ENCODE measurements at places on chromosomes 5 and 9.

DNA sequence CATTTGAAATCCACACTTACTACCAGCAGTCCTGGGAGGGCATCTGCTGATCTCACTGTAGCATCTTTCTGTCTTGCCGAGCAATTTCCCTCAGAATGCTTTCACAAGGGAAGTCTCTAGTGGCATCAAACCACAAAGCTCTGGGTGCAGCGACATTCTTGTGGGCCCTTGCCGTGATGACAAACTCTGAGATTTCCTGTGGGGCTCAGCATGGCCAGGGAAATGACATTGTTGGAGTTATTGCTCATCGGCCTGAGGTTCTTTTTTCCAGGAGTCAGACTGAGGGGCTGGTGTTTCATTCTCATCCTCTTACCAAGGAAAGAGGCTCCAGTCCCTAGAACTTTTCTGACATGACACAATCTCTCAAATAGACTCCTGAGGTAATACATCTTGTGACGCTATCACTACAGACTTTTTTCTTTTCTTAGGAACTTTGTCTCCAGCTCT lies 51.4 kb downstream of the PFDN1 start:
- DNase-seq, result peak; percentile 66

DNA sequence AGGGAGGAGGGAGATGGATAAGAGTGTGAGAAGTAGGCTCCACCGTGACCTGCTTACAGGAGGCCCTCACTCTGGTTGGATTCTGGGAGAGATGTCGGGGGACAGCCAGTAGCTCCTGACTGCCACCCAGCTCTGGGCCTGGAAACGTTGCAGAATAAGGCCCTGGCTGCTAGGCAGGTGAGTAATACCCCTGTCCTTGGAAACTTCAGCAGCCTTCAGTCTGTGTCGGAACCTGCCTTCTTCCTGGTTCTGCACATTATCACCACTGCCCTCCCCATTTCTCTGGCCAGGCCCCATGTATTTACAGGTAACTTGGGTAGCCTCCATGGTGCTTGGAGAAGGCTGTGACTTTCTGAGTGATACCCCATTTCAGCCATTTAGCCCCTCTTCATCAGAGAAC lies 26.8 kb downstream of the FAXDC2 start:
- DNase-seq, result no peak

DNA sequence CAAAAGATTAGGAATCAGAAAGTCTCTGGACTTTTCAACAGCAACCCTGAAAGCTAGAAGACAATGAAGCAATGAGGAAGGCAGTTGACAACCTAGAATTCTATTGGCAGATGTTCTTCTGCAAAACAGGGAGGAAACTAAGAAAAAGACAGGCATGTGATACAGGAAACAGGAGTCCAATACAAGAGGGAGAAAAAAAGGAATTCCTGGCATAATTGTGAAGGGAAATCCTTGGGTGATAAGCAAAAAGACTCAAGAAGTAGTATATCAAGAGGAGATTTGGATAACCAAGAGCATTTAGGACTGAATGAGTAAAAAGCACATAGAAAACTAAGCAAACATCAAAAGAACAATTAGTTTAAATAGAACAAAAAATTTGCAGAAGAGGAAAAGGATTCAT lies 58.6 kb downstream of the LPAR1 start:
- DNase-seq, result no peak

DNA sequence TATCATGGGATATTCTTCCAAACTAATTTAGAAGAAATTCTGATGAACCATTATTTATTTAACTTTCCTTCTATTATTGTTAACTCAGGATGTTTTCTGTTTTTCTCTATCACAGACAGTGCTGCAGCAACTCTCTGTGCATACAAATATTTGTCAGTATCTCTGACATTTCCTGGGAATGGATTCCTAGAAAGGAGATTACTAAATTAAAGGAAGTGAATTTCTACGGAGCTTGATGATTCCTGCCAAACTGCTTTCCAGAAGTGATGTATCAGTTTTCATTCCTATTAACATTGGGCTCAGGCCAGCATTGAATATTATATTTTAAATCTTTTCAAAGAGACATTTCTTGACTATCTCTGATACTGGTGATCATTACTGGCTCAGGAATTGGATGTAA lies 26.0 kb upstream of the MAST4 start:
- DNase-seq, result no peak

- DNase-seq, result no peak
Observed at GRCh38 chr5:127400946-127401670, 110.5 kb downstream of the MEGF10 start.

DNA sequence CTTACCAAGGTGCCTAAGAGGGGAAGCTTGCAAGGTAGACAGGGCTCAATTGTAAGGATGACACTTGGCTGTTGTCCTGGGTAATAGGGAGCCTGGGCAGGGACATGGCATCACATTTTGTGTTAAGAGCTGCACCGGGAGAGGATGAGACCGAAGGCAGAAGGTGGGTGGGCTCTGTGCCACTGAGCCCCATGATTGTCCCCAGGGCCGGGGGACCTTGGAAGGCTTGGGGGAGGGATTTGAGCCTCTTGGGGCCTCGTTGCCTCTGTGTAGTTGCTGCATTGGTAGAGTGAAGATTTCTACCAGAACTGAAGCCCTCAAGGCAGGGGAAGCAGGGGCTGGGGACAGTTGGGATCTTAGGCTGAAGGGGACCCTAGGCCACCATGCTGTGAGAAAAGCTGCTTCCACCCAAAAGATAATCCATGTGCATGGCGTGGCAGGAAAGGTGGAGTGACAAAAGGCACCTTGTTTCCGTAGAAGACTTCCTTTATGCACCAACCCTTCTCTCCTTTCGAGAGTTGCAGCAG lies 11.9 kb downstream of the FGF18 start:
- DNase-seq, result no peak

GRCh38 chr5:74326571-74327338 lies 313.8 kb downstream of the ENC1 start:
- DNase-seq, result peak; percentile 57

DNA sequence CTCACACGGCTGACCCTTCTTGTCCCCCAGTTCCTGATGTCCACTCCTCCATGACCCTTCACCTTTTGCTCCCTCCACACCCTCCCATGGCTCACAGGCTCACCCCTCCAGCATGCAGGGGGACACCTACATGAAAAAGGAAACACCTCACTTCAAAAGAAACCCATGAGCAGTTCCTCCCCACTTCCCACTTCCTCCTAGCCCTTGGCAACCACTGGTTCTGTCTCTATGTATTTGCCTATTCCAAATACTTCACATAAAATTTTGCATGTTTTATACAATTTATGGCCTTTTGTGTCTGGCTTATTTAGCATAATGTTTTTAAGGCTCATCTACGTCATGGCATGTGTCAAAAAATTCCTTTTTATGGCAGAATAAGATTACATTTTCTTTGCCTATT lies 100.2 kb upstream of the S1PR3 start:
- no peak for DNase-seq

DNA sequence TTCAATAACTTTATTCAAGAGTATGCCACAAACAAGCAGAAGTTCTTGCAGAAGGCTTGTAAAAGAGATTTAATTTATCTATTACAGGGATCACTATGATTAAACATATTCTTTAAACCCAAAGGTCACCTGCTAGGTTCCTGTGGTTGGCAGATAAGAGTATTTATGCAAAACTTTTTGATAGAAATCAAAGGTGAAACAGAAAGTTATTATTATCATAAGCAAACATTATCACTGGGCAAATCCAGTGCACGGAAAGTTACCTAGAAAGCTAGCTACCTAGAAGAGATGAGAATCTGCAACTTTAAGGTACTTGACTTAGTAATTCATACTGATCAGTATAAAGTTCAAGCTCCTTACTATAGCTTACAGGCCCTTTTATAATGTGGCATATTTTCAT lies 3.2 kb downstream of the STARD4 start:
- no peak for DNase-seq

- DNase-seq, result no peak
Observed at GRCh38 chr5:10301266-10301665, 6.4 kb downstream of the CMBL start.

GRCh38 chr9:5554254-5554653 lies 43.9 kb downstream of the PDCD1LG2 start:
- no peak for DNase-seq

GRCh38 chr9:128251732-128252100 lies 24.1 kb downstream of the GOLGA2 start:
- DNase-seq, result no peak

GRCh38 chr5:149616727-149617285 lies 35.5 kb downstream of the ARHGEF37 start:
- no peak for DNase-seq

DNA sequence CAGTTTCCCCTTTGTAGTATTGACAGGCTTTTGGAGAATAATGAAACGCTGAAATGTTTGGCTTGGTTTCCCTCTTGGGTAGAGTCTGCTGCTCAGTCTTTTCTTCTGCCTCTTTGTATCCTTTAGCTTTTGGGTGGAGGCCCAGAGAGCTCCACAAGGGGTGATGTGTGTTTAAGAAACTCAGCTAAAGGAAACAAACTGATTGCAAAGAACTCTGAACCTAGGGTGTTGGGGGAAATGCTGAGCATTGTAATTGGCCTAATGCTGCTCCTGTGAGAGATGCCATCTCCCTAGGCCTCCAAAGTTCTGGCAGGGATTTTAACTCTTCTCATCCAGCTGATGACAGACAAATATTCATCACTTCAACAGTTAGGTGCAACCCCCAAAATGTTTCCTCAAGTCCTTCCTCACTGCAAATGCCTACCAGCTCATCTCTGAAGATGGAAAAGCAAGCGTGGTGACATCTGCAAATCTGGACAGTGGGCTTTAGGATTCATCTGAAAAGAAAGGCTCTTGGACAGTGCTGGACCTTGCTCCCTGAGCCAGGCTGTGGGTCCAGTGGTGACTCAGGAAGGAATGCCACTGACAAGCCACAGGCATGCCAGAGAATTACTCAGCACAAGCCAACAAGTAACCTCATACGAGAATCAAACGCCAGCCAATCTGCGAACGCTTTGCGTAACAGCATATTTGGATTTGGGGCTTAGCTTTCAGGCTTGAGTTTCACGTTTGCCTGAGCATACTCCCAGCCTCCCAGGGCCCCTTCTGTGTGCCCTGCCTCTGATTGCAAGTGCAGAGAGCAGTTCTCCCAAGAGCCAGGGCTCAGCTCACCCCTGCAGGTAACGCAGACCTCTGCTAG lies 30.5 kb upstream of the ZSWIM6 start:
- DNase-seq, result no peak

DNA sequence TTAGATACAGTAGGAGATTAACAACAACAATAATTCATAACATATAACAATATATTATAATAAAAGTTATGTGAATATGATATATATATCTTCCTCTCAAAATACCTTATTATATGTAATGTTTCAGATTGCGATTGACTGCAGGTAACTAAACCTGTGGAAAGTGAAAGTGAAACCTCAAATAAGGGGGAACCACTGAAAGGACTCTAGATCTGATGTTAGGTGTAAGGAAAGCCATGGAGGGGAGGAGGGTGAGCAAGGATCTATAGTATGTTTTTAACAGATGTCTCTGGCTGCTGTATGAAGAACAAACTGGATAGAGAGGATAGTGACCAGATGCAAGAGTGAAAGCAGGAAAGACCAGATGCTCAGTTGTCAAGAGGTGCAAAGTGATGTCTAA lies 5.8 kb upstream of the FSTL4 start:
- DNase-seq, result no peak

DNA sequence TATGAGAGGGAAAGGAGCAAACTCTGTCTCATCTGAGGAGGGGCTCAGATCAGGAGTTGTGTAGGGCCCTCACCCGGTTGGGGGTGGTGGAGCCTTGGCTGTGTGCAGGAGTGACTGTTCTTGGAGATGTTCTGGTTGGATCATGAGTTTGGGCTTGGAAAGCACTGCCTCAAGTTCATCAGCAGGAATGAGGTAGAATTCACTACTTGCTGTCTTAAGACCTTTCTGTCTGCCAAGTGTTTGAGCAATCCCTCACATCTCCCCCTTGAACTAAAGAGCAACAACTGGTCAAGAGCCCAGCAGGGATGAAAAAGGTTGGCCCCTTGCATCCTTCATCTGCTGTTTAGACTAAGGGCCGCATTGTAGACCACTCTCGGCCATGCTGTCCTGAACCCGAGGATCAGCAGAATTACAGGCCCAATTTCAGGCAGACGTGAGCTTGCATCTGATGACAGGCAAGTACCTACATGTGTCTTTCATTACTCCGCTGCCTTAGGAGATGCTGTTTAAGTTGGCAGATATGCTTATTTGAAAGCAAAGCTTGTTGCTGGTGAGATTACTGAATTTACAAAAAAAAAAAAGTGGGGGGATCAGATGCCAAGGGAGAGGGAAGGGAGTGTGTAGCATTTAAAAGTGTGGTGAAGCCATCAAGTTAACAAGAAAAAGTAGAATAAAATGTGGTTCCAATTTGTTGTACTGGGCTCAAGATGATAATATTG lies 36.4 kb downstream of the PIK3R1 start:
- DNase-seq, result no peak

GRCh38 chr5:31221001-31221400 lies 27.5 kb downstream of the CDH6 start:
- DNase-seq, result no peak

GRCh38 chr5:151062405-151063141 lies 18.3 kb downstream of the TNIP1 start:
- DNase-seq, result no peak

- no peak for DNase-seq
Observed at GRCh38 chr5:95022967-95023695, 261.8 kb downstream of the MCTP1 start.

DNA sequence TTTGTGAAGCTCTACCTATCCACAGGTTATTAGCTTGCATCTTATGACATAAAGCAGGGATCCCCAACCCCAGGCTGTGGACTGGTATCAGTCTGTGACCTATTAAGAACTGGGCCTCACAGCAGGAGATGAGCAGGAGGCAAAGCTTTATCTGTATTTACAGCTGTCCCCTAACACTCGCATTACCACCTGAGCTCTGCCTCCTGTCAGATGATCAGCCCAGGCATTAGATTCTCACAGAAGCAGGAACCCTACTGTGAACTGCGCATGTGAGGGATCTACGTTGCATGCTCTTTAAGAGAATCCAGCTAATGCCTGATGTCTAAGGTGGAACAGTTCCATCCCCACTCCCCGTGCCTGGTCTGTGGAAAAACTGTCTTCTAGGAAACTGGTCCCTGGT lies 19.7 kb downstream of the FBXW11 start:
- DNase-seq, result no peak

- no peak for DNase-seq
Observed at GRCh38 chr5:115424030-115424429, 120.5 kb downstream of the FEM1C start.

- no peak for DNase-seq
Observed at GRCh38 chr5:143812085-143812705, at the start of gene HMHB1. HMHB1 (plus strand) TSS chr5:143812161.

DNA sequence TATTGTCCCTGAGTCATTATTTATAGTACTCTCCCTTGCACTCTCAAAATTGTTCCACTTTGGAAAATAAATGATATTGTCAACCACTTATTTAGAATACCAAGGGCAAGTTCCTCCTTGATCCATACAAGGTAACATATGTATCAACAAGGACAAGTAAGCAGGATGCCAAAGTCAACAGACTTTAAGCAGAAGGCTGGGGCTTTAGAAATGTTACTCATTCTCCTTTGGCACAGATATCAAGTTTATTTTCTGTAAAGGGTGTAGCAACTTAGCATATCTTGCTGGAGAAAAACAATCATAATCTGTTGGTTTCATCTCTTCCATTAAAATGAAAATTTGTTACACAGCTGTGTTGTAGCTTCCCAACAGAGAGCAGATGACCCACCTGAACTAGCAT lies 248.7 kb upstream of the SLC30A5 start:
- DNase-seq, result no peak

- no peak for DNase-seq
Observed at GRCh38 chr5:91867799-91868198, 484.7 kb upstream of the ARRDC3 start.

Measured in stimulated activated CD4-positive, alpha-beta T cell treated with anti-CD3 and anti-CD28 coated beads, Interleukin-1b, Interleukin-23, amount 100 ng/mL, for 24 hours (primary cell).